ENCODE measurements at places on chromosomes 1 and 21.
A peak's percentile ranks its signal among the peaks of the same experiment; 100 is the strongest.

GRCh38 chr1:7350804-7351203 lies 420.3 kb upstream of the VAMP3 start:
- DNase-seq: no peak

GRCh38 chr1:153626904-153627714 lies at the start of gene S100A13:
TSS of gene S100A13 (minus strand) at chr1:153627505. CDS start at chr1:153626472, 1,033 bp downstream.
- DNase-seq: peak; percentile 96

DNA sequence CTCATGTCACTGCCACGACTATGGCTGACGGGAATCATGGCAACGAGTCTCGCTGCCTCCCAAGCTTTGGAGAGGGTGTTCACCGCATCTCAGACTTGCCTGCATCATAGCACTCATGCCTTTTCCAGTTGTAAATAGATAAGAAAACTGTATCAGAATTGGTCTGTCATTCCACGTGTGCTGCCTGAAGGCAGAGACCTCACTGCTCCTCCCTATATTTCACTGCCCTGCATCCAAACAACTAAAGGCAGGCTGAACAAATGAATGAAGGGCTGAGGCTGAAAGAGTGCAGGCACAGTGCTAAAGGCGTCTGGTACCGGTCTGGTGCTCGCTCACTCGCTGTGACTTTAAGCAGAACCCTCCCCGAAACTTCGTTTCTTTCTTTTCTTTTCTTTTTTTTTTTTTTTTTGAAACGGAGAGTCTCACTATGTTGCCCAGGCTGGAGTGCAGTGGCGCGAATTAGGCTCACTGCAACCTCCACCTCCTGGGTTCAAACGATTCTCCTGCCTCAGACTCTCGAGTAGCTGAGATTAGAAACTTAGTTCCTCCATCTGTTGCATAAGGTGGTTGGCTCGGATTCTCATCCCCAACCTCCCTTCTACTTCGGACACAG lies 542 bp downstream of the EIF2B3 start:
- peak; percentile 21 for DNase-seq

DNA sequence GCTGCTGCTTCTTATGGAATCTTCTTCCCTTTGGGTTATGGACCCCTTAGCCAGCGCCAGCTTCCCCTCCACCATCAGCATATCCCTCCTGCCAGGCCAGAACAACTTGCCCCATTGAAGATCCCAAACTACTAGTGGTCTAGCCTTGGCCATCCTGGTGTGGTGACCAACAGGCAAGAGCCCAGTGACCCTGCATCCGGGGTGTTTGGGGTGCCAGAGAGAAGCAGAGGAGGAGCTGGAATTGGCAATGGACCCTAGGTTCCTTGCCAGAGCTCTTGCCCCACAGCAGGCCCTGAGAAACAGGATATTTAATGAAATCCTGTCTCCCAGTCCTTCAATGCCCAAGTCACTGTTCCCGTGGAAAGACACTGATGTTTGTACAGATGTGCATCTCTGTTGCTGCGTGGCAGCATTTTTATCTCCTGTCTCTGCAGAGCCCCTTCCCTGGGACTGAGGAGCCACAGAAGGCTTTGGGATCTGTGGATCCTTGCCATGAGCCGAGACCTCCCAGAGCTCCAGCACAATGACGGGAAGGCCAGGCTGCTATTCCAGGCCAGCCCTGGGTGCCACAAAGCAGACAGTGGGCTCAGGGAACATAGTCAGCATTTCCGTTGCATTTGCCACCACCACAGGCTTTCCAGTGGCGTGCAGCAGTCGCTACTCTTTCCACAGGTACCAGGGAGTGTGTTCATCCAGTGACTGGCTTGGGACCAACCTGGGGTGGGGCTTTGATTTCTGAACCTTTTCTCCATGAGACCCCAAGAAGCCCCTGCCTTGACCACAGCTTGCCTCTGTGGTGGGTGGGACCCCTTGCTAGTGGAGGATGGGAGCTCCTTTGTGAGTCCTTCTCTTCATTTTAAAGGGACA lies 21.6 kb downstream of the NAV1 start:
- no peak for DNase-seq

GRCh38 chr1:86913896-86914600 lies at the start of gene SELENOF:
TSS of gene SELENOF (minus strand) at chr1:86914126. CDS start at chr1:86914111, 15 bp downstream.
- DNase-seq: peak; percentile 100

DNA sequence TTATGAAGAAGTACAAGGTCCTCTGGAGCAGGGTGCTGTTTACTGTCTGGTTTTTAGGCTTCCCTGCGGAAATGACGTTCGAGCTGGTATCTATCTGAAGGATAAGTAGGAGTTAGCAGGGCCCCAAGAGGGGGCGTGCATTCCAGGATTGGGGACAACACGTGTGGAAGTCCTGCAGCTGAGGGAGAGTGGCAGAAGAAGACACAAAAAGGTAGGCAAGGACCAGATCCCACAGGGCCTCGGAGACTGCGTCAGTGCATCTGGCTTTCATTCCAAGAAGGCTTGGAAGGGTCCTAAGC lies 5.9 kb downstream of the RIMS3 start:
- DNase-seq: no peak

DNA sequence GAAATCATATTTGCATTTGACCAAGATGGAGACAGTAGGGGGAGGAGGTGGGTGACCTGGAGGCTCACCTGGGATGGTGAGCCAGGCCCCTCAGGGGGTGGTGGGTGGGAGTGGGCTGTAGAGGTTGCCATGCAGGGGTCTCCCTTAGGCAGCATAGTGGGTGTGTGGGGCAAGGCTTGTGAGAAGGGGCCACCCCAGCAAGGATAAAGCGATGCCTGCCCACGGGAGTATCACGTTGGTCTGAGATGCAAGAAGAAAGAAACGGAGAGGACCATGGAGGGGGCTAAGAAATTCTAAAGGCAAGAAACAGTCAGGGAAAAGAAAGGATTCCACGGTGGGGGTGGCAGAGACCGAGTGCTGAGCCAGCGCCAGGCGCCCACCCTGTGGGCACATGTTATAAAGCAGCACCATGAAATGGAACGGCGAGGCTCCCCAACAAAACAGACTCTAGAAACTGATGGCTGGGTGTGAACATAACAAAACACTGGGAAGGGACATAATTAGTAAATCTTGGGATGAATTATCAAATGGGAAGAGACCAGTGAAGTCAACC lies 11.7 kb upstream of the C2CD2 start:
- no peak for DNase-seq

GRCh38 chr1:43569175-43569574 lies 38.5 kb downstream of the PTPRF start:
- DNase-seq: no peak

GRCh38 chr1:66175581-66175980 lies 358.4 kb upstream of the SGIP1 start:
- no peak for DNase-seq

- no peak for DNase-seq
These were observed 75.0 kb downstream of the PBX1 start for GRCh38 chr1:164633997-164634396.
